ENCODE measurements at places on chromosomes 3 and 15. TPM values are rescaled to one million over a fixed set of nuclear protein-coding genes. Genes with fewer than 3 reads are reported as not detected.

GRCh38 chr15:35499723-35500122 lies 46.2 kb downstream of the DPH6 start:
- DNase-seq = no peak

INSYN1 gene
- total RNA-seq = not detected

DNA sequence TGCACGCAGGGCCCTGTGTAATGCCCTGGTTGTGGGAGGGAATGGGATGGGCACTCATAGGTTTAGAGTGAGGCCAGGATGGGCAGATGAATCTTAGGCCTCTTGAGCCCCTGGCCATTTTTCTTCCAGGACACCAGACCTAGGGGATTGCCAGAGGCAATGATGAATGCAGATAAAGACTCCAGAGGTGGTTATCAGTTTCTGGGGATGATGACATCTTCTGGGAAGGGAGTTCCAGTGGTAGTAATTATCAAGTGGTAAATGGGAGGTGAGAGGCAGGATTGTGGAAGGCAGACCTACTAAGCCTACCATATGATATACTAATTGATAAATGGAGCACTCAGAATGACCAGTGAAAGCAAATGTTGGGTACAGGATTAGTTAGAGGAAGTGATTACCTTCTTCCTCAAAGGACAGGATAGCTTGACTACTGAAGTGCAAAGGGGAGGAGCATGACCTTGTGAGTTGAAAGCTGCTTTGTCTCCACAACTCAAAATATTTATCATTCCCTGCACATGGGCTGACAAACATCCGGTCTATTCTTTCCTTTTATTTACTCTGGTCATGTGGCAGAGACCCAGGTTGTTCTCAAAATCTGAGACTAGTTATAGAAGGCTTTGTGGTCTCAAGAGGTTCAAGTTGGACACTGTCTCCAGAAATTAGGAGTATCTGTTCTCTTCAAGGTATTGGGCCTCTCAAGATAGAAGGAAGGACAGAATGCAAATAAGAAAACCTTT lies 10.2 kb upstream of the MAPK6 start:
- no peak for DNase-seq

SAXO2 gene
- 1.8 TPM for total RNA-seq

GRCh38 chr3:148601766-148602685 lies 95.7 kb upstream of the AGTR1 start:
- no peak for DNase-seq

DNA sequence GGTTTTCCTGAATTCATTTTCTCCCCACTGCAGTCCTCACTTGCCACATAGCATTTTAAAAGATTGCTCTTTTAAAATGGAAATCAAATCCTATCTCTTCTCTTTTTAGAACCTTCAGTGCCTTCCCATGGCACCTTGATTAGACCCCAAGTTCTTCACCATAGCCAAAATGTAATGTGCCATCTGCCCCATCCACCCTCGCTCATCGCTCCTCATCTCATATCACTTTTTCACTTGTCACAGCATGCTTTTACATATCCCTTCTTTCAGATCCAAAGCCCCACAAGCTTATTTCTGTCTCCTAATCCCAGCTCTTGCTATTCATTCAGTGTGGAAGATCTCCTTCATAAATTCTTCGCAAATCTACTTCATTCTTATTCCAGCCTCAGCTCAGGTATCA lies 161.7 kb downstream of the CD47 start:
- DNase-seq = peak; percentile 27

CYP8B1 gene
- total RNA-seq = not detected

- peak; percentile 92 for DNase-seq
Observed at GRCh38 chr3:17841190-17841828, 98.9 kb upstream of the TBC1D5 start.

SLC26A6 gene
- total RNA-seq = 58.2 TPM

DNA sequence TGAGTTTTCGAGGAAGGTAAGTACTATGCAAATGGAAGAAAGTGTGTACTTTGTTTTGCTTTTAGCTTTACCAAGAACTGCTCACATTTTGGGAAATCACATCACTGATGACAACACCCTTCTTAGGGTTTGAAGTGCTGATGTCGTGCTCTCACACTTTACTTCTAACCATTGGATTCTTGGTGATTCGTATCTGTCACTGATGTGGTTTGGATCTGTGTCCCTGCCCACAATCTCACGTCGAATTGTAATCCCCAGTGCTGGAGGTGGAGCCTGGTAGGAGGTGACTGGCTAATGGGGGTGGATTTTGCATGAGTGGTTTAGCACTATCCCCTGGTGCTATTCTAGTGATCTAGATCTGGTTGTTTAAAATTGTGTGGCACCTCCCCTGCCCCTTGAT lies 75.4 kb upstream of the RGMA start:
- DNase-seq = peak; percentile 74

- DNase-seq = no peak
Observed at GRCh38 chr3:174936590-174936989, 77.5 kb downstream of the NAALADL2 start.

NANOGP8 gene
- not detected for total RNA-seq

ACAP2 gene
- 40.0 TPM for total RNA-seq

DNA sequence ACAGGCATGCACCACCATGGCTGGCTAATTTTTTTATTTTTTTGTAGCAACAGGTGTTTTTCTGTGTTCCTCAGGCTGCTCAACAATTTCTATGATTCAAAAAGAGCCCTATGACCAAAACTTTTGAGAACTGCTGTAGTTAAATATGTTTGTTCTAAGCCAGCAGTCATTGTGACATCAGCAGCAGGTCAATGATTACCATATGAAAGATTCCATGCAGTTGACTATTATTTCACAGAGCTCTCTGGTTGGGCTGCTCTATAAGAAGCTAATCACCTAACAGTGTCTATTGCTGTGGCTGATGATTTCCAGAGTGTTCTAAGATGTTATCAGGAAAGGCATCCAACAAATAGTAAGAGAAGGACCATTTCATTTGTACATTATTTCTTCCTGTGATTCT lies at the start of gene CCDC54:
TSS of gene CCDC54 (plus strand) at position 289 of the 400 bp plus-strand sequence. CDS start 149 bp downstream, outside the sequence.
- no peak for DNase-seq

- DNase-seq = no peak
Observed at GRCh38 chr3:174951034-174951433, 91.9 kb downstream of the NAALADL2 start.
